Smooth muscle cell of the umbilical artery (primary cell): ENCODE measurements at places on chromosomes 2 and 18. TPM values are rescaled to one million over a fixed set of nuclear protein-coding genes. Genes with fewer than 3 reads are reported as not detected.

Gene GPR39
- 1.8 and 7.4 TPM in 2 replicates for total RNA-seq

Gene PSMA8
- total RNA-seq: not detected in 2 replicates

Gene TMEFF2
- 0.89 and 5.6 TPM in 2 replicates for total RNA-seq

Gene ALPI
- not detected in 2 replicates for total RNA-seq

Gene RTKN
- total RNA-seq: 14.6 and 17.6 TPM in 2 replicates

Gene NOL4
- 0.23 and 0.30 TPM in 2 replicates for total RNA-seq

Gene DNER
- total RNA-seq: 0.30 and 0.74 TPM in 2 replicates

Gene PLCL1
- 1.5 and 2.2 TPM in 2 replicates for total RNA-seq
